ENCODE measurements at places on chromosomes 4 and X.

DNA sequence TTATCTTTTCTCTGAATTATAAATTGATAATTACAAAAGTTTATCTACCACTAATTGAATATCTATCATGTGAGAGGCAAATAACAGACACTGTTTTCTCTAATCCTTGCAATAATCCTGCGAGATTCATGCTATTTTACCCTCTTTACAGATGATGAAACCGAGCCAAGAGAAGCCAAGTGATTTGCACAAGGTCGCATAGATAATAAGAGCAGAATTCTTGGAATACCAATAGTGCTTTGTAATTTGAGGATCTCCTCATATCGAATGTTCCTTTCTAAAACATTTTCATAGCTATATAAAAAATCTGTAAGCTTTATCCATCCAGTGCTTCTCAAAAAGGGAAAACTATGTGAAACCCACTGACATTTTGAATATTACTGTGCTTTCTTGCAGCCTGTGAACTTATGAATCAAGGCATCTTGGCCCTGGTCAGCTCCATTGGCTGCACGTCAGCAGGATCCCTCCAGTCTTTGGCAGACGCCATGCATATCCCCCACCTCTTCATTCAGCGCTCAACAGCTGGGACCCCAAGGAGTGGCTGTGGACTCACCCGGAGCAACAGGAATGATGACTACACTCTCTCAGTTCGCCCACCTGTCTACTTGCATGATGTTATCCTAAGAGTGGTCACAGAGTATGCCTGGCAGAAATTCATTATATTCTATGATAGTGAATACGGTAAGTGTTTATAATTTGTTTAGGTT is 743.8 kb upstream of the ATOH1 start:
- no peak for DNase-seq

DNA sequence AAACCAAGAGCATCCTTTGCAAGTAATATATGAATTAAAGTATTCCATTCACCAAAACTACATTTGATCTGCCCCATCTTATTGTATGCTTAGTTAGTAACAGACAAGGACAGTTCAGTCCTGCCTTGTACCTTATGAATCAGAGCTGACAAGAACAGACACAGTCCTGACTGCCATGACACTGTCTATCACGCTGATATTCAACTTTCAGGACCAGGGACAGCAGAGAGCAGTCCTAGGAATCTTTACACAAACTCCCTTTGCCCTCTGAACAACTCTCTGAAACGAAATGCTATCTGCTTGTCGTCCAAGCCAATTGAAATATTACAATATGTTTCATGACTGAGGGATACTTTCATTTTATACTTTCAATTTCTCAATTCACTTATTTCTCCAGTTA is 268.6 kb upstream of the VCX start:
- no peak for DNase-seq

DNA sequence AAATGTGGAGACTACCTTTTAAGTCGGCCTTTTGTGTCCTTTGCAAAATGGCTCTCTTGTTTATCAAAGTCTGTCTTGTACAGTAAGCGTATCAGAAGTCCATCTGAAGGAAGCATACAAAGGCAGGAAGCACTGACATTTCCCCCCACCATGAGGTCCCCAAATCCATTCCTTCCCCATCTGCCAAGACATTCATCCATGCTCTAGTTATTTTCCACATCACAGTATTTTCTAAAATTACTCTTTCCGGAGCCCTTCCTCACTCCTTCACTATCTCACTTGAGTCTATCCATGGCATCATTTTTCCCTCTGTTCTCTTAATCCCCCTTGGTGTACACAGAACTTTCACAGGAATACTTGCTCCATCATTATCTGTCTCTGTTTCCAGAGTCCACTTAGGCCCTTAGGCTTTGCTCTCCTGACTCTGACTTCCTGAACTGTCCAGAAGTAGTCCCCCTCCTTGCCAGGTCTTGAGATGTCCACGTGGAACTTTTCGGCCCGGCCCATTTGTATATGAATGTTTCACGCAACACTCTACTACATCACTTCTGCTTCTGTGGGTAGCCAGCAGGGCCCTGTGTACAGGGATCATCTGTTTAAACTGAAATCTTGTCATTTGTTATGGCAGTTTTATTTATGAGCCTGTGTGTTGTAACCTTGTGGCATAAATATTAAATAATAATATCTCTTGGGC is 2.1 kb downstream of the SEL1L3 start:
- no peak for DNase-seq

DNA sequence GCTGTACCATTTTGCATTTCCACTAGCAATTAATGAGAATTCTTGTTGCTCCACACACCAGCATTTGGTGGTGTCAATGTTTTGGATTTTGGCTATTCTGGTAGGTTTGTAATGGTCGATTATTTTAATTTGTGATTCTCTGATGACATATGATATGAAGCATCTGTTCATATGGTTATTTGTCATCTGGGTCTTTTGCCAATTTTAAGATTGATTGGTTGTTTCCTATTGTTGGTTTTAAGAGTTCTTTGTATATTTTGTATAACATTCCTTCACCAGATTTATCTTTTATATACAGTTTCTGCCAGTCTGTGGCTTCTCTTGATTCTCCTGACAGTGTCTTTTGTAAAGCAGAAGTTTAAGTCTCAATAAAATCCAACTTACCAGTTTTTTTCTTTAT is 18.5 kb upstream of the BDH2 start:
- no peak for DNase-seq

GRCh38 chr4:1008840-1009541 is 2.4 kb upstream of the FGFRL1 start:
- peak; percentile 32 for DNase-seq

DNA sequence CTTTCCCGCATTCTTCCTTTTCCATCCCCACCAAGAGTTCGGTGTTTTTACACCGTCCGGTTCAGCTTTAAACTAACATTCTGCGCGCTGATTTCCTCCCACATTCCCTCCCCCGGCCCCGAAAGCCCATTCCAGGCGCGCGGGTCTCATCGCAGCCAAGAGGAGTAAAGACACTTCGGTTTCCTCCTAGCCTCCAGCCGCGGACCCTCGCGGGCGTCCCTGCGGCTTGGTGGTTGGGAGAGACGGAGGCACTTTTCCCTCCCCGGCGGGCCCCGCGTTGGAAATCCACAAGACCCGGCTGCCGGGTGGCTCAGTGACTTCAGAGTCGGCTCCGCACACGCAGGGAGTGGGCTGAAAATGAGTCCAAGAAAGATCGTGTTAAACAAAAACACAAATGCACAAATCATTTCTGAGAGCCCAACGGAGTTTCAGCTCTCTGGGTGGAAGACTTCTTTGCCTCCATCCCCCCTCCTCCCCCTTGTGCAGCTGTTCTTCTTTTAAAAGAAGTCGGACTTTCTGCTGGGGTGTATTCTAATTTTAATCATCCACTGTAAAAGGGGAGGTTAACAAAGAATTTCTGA is 2.0 kb upstream of the ARX start:
- no peak for DNase-seq

DNA sequence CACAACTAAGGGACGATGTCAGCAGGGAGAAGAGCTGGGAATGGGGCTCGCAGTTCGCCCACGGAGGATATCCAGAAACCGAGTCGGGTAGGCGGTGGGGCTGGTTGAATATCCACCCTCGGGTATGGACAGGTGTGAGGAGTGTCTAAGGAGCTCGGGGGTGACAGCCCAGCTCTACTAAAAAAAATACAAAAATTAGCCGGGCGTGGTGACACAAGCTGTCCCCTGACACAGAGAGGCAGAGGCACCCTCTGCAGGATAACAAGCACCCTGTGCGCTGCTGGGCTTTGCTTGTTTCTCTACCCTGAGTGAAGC is 12.2 kb upstream of the ASMTL start:
- DNase-seq, result no peak

DNA sequence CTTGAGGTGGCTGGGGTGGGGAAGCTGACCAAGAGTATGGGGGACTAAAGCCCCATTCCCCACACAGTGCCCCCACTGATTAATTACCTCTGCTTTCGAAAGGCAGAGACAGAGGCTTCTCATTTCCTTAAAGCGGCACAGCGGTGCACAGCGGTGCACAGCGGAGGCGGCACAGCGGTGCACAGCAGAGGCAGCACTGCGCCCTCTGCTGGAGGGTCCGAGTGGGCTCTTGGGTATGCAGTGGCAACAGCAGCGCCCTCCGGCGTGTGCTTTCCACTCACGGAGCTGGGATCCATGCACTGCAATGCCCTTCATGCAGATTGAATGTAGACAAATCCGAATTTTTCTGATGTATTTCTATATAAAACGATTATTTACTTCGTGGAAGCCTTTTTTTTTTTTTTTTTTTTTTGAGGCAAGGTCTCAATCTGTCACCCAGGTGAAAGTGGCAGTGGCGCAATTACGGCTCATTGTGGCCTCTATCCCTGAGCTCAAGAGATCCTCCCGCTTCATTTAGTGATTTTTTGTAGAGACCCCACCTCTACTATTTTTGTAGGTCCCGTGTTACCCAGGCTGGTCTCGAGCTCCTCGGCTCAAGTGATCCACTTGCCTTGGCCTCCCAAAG is 19.7 kb upstream of the PRPS2 start:
- DNase-seq, result no peak

GRCh38 chrX:54413753-54414152 is 26.5 kb upstream of the TSR2 start:
- DNase-seq, result no peak

DNA sequence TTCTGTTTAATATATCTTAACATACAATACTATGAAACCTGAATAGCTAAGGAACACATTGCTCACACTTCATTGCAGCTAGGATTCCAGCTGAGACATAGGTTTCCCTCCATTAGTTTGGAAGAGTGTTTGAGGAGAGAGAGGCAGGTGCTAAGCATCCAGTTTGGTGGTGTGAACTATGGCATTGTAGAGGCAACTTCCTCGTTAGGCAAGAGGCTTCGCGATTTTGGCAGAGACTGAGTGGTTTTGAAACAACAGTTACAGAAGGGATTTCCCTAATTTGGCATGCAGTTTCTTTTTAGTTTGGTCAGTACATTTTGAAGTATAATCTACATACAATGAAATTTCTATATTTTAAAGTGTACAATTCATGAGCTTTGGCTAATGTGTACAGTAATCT is 117.1 kb upstream of the BMP3 start:
- DNase-seq, result no peak
